ENCODE measurements at places on chromosomes 12 and 14. TPM values are rescaled to one million over a fixed set of nuclear protein-coding genes. Genes with fewer than 3 reads are reported as not detected.

MANSC4 gene
- total RNA-seq = not detected

DNA sequence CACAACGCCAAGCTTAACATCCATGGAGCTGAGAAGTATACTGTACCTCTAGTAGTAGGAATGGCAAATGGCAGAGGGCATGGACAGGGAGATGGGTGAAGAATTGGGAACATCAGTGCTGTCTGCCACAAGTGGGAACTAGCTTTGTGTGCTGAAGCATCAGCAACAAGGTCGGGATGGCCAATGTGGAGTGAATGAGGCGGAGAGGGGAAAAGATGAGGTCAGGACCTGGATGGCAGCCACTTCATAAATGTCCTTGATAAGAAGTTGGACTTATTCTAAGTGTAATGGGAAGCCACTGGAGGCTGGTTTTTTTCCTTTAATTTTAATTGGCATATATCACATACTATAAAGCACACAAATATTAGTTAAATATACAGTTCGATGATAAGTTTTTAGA, 21.9 kb upstream of the CLMN start:
- DNase-seq = no peak

DNA sequence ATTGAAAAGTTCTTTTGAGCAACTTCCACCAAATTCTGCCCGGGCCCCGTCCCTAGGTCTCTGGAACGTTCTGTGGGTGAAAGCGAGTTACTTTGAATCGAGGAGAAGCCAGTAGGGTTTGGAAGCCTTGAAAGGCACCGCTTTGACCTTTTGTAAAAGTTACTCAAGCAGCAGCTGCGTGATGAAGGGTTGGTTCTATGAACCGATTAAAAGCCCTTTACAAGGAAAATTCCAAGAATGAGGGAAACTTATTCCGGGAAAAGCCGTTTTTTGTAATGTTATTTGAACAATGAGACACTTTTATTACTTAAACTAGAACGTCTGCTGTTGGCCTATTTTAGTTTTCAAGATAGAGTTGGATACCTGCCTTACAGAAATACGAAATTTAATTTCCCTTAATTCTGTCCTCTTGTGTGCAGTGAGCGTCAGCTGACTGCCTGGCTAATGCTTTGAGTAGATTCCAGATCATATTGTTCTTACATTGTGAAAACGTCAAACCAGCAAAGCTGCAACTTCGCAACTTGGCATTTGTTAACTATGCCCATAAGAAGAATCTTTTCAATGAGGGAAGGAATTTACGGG, 906 bp downstream of the LARP4 start:
- peak; percentile 50 for DNase-seq

GRCh38 chr12:7047306-7047705, 13.2 kb upstream of the C1S start:
- no peak for DNase-seq

PLEKHG7 gene
- 0.68 TPM for total RNA-seq

DNA sequence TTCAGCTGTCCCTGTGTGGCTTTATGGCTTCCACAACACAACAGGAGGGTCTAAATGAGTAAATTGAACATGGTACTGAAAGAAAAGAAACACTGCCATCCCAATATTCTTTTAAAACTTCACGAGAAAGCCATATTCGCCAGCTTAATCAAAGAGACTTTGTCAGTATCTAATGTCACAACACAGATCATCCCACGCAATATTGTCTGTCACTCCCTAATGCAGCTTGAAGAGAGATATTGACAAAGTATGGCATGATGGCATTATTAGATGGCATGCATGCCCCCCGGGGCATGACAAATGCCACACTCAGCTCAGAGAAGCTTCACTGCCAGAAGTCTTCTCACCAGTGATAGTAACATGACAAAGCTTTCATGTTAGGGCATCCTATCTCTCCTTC, 197.8 kb downstream of the TTC8 start:
- no peak for DNase-seq

PPP1R1A gene
- total RNA-seq = 0.58 TPM

TUNAR gene
- 0.50 TPM for total RNA-seq

- no peak for DNase-seq
Observed at GRCh38 chr12:130081117-130081805, 81.0 kb upstream of the FZD10 start.

DNA sequence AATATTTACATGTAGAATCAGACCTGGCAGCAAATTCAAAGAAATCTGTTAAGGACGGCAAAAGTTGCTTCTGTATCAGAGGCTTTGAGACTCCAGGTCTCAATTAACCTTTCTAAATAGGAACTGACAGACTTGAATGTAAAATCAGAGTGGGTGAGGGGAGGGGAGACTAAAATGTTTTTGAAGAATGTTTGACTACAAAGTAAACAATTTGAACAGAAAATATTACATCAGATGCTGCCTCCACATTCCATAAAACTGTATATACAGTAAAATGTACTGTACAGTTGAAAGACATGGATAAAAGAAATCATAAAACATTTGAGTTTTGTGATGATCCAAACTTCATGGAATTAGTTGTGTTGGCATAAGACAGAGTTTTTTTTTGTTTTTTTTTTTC, 49.5 kb upstream of the POC1B start:
- no peak for DNase-seq

DNA sequence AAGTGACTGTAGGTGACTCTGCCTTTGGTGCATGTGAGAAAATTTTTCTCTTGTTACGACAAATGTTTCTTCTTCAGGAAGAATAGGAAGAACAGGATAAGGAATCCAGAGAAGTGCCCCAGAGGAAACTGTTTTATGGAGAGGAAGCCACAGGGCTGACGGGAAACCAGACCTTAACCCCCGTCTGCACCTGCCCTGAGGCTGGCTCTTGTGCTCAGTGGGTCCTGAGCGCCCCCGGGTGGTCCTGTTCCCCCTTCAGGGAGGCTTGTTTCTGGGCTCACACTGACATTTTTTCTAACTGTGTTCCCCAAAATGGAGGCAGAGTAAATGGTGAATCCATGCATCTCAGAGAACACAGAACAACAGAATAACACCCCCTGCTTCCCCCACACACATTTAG, 691.8 kb downstream of the TMEM121 start:
- DNase-seq = no peak

DNA sequence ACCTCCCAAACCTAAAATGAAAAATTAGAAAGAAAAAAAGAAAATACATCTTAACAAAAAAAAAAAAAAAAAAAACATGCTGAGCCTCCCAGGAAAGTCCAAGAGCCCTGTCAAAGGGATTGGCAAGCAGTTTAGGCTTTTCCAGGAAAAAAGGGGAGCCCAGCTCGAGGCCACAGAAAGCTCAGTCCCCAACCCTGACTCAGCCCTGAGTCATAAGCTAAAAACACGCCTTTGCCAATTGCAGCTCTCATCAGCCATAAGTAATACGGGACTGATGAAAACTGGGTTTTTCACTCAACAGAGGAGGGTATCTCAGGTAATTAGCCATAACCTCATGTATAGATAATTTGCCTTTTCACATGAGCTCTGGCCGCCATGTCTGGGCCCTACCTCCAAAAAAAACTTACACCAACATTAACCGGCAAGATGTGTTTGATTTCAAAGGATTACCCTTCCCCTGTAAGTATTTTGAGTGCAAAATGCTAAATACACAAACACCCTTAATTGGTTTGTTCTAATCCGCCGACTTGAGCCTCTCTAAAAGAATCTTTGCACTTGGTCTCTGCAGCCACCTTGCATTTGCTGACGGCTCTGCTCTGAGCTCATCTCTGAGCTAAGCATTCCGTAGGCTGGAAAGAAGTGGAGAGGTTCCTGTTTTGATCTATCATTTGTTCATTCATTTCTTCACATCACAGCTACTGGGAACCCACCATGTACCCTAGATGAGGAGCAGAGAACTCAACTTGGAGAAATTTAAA, 319.2 kb downstream of the BCL11B start:
- DNase-seq = peak; percentile 84

GRCh38 chr12:27524494-27524835, 459 bp downstream of the PPFIBP1 start:
- DNase-seq = no peak

- no peak for DNase-seq
Observed at GRCh38 chr12:46409342-46409741, 36.8 kb upstream of the SLC38A2 start.

DNA sequence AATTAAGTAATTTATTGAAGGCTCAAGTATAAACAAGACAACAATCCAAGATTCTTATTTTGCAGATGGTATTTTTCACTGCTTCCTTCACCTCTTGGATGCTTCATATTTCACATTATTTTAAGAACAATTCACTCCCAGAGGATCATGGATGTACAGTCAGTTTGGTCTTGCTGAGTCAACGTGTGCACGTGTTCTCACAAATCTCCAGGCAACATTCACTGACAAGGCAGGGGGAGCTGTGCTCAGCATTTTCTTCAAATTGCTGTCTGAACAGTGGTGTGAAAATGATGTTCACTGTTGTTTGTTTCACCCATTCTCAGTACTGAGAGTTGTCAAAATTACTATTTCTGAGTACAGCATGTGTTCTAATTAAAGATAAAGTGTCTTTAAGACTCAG, 118.3 kb upstream of the SLC38A4 start:
- DNase-seq = peak; percentile 72

DNA sequence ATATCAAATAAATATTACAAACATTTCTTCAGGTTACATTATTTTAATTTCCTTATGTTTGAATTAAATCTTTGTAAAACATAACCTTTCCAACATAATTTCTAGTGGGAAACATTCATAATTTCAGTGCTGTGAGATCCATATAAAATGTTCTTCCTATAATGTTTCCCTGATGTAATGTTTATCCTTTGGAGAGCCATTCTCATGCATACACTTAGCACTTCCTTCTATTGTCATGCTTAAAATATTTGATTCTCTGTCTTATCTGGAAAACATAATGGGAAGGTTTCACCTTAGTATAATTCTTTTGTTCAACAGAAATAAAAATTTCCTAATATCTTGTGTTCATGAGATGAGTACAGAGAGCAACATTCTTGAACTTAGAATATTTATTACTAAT, 472.5 kb downstream of the ADAMTS20 start:
- DNase-seq = peak; percentile 18

ALDH1L2 gene
- total RNA-seq = 69.2 TPM

DNA sequence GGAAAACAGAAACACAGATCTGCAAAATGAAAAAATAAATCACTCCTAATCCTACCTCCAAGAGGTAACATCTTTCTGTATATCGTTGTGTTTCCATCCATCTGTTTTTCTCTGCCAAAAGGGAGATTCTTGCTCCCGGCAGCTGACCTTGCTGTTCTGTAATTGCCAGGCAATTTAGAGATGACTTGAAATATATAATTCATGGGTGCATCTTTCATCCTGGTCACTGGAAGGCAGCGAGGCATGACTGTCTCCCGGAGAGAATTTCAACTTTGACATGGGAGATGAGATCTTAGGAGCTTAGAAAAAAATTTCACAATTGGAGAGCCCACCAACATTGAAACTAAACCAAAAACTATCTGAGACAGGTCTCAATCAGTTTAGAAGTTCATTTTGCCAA, 53.0 kb downstream of the WSCD2 start:
- no peak for DNase-seq

GRCh38 chr12:12265035-12265434, 1.8 kb downstream of the LRP6 start:
- DNase-seq = no peak

- no peak for DNase-seq
Observed at GRCh38 chr12:2323532-2324255, 270.9 kb downstream of the CACNA1C start.

- no peak for DNase-seq
Observed at GRCh38 chr14:80310938-80311750, 99.8 kb upstream of the DIO2 start.

DNA sequence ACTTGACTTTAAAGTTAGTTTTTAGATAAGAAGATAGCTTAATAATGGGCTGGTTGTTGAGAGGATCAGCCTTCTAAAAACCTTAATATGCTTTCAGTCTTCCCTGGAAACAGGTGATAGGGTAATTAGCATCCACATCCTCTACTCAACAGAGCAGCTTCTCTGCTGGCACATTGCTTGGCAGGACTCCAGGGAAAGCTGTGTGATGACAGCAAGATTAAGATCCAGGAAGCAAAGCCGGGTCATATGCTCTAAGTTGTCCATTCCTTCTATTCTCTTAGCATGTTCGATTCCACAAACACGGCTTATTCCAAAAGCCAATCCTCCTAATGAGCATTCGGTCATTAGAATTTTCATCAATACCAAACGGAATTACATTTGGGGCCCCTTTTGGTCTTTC, 87.0 kb downstream of the HMGA2 start:
- DNase-seq = no peak

GRCh38 chr12:28870839-28871440, 278.1 kb upstream of the FAR2 start:
- peak; percentile 36 for DNase-seq

DNA sequence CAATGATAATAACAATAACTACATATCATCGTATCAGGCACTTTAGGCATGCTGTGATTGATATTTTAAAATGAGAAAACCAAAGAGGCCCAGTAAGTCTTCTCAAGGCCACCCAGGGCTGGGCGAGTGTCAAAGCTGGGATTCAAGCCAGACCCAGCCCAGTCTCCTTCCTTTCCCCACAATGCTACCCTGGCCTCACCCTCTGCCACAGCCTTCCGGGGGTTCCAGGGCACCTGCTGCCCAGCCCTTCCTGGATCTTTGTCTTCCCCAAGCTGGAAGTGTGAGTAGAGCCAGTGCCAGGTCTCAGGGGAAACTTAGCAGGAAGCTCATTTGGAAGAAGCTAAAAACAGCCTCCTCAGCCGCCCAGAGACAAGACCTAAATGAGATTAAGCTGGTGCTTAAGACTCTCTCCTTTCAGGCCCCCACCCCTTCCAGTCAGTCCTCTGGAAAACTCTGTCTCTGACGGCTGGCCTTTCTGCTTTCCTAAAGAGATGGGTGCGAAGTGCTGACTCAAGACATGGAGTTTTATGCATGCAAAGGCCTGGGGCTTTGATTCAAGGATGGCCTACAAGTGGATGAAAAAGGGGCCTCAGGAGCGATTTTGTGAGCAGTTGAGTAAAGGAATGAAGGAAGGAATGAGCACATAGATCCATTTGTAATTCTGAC, 184.2 kb downstream of the KCNA5 start:
- no peak for DNase-seq

DNA sequence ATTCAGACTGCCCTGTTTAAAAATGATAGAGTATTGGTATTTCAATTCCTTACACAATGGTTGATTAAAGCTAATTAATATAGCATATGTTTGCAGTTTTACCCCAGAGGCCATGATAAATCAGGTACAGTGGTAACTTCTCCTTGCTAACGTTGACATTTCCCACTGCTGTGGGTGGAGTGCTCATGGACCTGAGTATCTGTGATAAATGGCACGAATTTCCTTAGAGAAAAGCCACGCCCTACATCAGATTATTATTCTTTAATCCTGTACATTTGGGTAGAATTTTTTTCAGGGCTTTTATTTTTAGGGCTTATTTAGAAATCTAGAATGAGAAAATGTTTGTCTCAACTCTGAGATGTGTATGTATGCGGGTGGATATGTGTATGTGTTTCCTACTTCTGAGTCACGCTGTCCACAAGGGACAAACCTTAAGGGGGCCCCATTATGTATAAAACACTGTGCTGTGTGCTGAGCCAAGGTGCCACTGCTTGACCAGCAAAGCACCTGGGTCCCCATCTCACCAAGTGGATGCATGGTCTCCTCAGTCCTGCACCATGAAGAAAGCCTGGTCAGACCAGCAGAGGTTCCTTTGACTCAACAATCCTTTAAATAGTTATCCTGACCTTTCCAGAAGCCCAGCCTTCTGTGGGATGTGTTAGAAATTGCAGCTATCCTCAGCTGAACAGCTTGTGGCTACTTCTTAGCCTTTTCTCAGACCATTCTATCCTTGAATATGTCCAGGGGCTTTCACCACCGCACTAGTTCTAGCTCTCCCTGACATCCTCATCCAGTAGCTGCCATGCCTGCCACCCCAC, 57.9 kb upstream of the STK38L start:
- peak; percentile 71 for DNase-seq

MAPKAPK5 gene
- 39.4 TPM for total RNA-seq

APOF gene
- not detected for total RNA-seq

RPGRIP1 gene
- not detected for total RNA-seq

SSPN gene
- total RNA-seq = 6.3 TPM
